ENCODE measurements at places on chromosomes 6 and 20. TPM values are rescaled to one million over a fixed set of nuclear protein-coding genes. Genes with fewer than 3 reads are reported as not detected.

GRCh38 chr6:32890831-32891230 lies 36.8 kb downstream of the PSMB9 start:
- no peak for DNase-seq

DNA sequence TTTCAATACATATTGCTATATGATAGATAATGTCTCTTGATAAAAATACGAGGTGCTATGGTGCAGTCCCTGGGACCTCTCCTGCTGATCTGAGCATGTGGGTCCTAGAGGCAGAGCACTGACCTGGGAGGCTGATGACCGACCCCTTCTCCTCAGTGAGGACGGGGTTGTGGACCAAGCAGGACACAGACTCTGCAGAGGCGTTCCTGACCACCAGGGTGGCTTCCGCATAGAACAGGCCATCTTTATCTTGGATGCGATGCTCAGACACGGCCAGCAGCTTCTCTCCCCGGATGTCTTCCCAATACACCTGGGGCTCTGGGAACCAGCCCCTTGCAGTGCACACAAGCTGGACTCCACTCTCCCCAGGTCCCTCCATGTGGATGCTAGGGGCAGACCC lies 4.2 kb downstream of the BTNL2 start:
- DNase-seq = no peak

DNA sequence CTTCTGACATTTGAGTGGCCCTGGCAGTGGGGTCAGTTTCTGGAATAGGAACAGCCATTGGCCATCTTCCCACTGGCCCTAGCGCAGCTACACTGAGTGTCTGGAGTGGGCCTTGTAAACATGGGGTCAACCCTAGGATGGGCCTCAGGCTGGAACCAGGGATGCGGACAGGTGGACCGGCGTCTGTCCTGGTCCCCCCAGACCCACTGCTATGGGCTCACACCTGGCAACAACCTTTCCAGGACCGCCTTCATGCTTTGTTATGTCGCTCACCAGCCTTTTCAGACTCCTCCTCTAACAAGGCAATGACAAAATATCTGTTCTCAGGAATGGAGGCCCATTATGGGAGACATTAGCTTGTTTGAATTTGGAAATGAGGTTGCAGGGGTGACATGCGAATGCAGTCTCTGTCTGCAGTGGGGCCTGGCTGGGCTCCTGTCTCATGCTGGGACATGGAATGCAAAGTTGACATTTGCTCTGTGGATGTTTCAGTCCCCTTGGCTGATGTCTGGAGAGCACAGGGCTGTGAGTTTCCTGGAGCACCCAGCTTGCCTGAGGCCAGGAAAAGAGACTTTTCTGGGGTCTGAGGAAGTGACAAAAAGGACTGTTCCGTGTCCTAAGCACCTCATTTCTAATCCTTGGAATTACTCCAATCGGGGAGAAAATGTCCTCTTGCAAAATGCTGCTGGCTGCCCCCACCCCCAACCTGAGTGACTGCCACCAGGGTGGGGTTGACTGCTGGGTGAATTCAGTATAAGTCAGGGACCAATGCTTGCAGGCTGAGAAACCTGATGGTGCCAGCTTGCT lies 98.7 kb upstream of the PMEPA1 start:
- no peak for DNase-seq

The RNF182 gene
- total RNA-seq = 10.6 TPM

The KIAA0408 gene
- total RNA-seq = 0.60 TPM

DNA sequence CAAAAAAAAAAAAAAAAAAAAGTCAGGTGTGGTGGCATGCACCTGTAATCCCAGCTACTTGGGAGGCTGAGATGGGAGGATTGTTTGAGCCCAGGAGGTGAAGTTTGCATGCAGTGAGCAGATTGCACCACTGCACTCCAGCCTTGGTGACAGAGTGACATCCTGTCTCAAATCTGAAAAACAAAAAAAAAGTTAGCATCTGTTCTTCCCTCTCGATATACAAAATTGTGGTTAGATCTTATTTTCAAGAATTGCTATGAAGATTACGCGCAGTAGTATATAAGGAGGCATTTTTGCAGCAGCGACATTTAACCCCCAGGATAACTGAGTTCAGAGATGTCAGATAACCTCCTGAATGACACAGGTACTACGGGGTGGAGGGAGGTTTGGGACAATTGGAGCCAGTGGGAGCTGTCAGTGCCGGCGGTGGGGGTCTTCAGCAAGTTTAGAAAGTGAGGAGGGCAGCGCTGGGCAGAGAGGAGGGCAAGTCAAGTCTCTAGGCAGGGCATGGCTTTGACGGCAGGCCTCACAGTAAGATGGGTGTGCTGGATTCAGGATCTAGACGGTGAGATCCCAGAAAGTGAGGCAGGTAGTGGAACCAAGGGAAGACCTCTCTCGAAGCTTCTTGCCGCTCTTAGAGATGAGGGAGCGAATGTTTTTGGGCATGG lies 26.2 kb upstream of the MRPS18A start:
- DNase-seq = no peak

DNA sequence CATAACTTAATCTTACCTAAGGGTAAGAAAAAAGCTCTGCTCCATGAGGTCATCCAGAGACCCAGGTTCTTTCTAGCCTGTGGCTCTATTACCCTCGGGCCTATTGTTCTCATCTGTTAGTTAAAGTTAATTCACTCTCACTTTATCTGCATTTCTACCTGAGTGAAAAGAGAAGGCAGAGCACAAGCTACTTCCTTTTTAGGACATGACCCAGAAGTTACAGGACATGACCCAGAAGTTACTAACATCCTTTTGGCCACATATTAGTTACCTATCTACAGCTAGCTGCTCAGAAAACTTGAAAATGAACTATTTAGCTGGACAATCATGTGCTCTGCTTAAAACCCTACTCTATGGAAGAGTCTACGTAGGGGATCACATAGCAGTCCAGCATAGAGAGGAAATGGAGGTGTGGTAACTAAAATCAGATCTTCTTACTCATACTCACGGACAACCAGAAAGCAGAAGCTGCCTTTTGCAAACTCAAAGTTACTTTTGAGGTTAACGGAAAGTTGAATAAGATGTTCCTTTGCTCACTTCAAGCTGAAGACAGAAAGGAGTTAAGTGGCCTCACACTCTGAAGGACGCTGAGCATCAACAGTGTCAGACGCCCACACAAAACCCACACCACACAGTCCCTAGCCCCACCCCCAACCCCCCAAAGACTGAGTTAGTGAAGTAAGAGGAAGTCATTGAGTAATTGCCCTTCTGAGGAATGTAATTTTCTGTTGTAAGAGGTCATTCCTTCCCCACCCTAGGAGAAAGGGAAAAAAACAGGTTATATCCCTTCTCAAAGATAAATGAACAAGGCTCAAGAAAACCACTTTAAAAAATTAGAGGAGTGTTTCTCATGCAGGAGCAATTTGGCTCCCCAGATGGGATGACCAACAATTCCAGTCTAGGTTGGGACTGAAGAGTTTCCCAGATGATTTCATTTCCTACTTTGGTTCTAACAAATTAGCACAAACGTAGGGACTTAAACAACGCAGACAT lies 45.9 kb upstream of the TAB2 start:
- no peak for DNase-seq

DNA sequence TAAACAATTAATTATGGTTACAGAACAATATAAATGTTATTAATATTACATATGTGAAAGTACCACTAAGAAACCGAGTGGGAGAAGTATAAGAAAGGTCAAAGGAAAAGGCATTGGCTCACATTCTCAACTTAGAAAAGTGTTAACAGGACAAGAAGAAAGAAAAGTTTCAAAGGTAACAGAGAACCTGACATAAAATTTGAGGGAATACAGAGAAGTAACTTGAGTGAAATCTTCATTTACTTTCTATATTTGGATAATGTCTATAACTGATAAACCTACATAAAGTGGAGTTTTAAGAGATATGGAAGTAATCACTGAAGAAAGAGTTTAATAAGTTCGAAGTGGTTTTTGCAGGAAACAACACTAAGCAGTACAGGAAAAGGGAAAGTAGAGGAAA lies 30.1 kb downstream of the REPS1 start:
- DNase-seq = no peak

Measured in A172 (cell line).